Pancreas (tissue), 10 donors: ENCODE measurements at places on chromosomes 1 and 21.

GRCh38 chr21:33384841-33385331, 18.3 kb upstream of the IFNGR2 start:
- no peak for DNase-seq

GRCh38 chr1:157376681-157377080, 175.6 kb downstream of the FCRL5 start:
- no peak for DNase-seq

DNA sequence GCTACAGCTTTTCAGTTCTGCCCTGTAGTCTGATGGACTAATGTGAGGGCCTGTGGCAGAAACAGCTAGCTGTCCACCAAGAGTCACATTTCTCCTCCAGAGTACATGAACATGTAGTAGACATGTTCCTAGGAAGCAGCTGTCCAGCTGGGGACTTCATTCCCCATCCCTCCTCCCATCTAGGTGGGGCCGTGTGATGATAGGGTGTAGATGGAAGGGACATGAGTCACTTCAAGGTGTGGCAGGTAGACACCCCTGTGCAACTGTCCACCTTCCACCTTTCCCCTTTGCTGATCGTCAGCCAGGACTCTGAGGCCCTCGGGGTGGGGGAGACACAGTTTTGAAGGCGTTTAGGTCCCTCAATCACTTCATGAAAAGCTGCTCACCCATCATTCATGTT, 3.6 kb upstream of the RD3 start:
- no peak for DNase-seq

- no peak for DNase-seq
Measured at GRCh38 chr1:113320272-113320671, 70.0 kb upstream of the MAGI3 start.

DNA sequence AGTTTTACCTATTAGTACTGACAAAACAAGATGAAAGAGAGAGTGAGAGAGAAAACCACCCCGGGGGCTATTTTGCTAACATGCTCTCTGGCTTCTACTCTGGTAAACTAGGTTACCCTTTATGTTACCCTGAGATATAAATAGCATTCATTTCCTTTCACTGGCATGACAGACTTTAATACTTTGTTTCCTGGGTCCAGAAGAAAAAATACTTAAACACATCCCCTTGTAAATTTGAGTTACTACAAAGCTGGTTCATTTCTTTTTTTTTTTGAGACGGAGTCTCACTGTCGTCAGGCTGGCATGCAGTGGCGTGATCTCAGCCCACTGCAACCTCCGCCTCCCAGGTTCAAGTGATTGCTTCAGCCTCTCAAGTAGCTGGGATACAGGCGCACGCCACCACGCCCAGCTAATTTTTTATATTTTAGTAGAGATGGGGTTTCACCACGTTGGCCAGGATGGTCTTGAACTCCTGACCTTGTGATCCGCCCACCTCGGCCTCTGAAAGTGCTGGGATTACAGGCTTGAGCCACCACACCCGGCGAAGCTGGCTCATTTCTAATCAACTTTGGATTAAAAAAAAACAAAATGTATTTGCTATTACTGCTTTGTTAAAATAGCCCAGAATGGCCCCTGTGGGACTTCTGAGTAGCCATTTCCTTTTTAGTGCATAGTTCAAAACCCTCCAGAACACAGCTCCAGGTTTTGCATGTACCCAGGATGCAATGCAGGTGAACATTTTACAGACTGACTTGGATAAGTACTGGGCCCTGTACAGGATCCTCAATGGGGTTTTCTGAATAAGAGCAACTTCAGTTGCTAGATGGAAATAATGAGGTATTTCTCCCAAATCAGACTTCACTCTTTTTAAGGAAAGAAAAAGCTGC, 20.6 kb downstream of the INPP5B start:
- DNase-seq = no peak

GRCh38 chr1:176111835-176112234, 95.3 kb downstream of the COP1 start:
- DNase-seq = no peak

DNA sequence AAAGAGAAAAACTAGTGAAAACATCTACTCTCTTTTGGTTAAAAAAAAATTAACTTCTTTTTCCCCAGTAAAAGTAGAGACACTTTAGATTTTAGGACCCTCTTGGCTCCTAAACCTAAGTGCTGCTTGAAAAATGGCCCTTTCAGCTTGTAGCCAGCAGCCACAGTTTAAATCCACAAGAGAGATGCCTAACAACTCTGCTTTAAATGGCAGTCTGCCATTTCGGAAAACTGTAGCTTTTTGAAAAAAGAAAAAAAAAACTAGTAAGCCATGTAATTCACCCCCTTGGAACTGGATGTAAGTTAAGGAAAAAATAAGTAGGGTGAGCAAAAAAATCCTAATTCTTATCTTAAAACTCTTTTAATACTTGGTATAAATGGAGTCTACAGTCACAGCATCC, 56.0 kb downstream of the LHX9 start:
- DNase-seq = no peak

DNA sequence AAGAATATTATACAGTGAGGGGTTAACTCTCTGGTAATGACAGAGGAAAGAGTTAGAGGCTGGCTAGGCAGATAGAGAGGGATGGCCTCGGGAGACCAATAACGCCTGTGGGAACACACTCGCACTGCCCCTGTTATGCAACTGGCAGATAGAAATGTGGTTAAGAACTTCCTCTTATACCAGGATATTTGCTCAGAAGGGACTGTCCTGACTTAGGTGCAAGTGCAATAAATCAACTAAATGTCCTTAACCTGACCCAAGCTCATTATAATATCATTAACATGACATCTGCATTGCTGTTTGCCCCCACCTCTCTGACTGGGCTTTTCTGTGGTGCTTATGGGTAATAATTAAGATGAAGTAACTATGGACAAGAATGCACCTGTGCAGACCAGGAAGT, 1518.0 kb downstream of the NCAM2 start:
- no peak for DNase-seq

GRCh38 chr1:23593556-23594148, 34.4 kb upstream of the ID3 start:
- DNase-seq = peak; percentile 83

DNA sequence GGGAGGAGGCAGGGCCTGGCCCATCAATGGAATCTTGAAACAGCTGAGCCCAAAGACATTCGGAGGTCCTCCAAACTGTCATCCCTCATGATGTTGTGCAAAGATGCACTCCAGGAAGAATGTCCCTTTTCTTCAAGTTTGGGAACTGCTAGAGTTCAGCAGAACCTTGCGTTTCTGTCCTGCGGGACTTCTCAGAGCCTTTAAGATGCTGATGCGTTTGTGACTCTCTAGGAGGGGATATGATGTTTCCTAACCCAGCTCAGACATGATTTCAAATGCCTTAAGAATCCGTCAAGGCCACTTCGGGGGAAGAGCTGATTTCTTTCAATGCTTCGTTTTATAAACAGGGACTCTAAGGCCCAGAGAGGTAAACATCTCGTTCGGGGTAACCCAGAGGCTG, 35.5 kb downstream of the SPSB1 start:
- no peak for DNase-seq

DNA sequence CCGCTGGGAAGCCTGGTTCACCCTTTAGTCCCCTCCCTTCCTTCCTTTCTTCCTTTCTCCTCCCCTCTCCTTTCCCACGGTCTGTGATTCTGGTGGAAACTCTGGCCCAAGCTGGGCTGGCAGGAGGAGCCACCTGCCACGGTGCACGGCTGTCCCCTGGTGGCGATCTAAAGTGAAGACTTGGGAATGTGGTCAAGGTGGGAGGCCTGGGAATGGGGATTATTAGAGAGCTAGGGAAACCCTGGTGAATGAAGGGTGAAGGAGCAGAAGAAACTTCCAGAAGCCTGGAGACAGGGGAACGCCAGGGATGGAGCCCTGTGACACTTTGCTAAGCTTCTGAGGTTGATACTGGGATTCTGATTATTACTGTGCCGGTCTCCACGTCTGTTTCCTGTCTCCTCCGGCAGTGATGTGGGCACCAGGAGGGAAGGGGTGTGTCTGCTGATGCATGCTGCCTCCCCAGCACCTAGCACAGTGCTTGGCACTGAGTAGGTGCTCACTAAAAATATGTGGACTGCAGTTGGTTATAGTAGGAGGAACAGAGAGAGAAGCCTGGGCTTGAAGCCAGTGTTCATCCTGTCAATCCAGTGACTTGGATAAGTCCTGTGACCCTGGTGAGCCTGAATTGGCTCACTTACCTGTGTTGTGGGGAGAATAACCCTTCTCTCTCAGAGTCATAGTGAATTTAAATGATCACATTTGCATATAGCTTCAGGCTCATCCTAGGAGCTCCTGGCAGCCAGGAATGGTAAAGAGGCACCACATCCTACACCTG, 71.2 kb upstream of the NBPF3 start:
- peak; percentile 70 for DNase-seq

DNA sequence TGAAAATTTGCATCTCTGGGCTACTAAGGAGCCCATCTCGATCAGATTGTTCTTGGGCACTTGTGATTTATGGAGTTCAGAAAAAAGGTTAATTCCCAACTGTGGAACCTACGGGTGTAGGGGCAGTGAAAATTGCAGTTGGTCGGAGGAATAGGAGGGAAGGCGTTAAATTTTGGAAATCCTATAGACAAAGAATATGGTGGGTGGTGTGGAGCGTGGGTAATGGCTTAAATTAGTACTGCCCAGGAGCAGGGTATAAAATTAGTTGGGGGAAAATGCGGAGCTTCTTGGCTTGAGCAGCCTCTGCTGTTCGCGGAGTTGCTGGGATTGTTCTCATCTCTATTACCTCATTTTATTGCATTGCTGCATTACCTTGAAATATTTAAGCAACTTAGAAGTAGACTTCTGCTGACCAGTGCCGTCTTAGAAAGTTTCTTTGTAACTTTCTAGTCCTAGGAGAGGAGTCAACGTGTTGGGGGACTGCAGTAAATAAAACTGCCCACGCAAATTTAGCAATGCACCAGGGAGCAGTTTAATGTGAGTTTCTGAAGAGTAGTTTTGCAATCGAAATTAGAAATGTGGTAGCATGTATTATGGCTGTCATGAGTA, 514 bp downstream of the S1PR1 start:
- DNase-seq = no peak

DNA sequence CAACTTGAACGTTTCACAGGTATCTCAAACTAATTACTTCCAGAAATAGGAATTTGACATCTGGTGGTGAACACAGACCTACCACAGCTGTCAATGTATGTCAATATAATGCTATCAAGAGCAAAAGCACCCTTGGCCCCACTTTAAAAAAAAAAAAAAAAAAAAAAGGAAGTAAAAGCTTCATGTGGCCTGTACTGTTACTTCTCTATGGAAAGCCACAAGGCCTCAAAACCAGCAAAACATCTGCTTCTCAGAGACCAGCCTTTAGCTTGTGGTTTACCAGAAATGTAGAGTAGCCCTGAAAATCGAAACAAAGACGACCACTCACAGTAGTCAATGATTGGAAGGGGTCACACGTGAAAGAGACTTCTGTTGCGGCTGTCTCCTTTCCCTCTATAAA, 109.6 kb downstream of the SLC45A1 start:
- no peak for DNase-seq

DNA sequence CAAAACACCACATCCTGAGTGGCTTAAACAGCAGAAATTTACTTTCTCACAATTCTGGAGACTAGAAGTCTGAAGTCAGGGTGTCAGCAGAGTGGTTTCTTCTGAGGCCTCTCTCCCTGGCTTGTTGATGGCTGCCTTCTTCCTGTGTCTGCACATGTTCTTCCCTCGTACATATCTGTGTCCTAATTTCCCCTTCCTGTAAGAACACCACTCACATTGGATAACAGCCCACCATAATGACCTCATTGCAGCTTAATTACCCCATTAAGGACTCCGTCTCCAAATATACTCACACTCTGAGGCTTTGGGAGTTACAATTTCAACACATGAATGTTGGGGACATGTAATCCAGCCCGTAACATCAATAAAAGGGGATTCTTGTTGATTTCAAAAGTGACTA, 23.4 kb downstream of the C8A start:
- DNase-seq = no peak

GRCh38 chr1:24003331-24003972, 23.3 kb upstream of the SRSF10 start:
- DNase-seq = no peak

- DNase-seq = no peak
Measured at GRCh38 chr1:39189592-39190041, 14.9 kb upstream of the MACF1 start.
